Glomerular endothelial cell (primary cell): ENCODE measurements at places on chromosomes 7 and 10. TPM values are rescaled to one million over a fixed set of nuclear protein-coding genes. Genes with fewer than 3 reads are reported as not detected.
A peak's percentile ranks its signal among the peaks of the same experiment; 100 is the strongest.

The WDR86 gene
- total RNA-seq, result 1.5 and 4.3 TPM in 2 replicates

DNA sequence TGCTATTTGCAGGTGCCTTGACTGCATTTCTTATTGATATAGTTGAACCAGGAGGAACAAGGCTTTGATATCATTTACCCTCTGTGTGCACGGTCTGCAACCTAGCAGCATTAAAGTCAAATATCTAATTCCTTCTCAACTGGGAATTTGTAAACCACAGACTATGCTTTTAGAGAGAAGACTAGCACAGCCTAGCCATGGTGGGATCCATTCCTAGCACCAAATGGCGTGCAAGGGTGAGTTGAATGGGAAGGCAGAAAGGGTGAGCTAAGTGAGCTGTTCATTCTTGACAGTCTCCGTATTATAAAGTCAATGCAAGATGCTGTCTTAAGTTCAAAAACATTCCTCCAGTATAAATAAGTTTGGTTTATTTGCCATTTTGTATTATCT lies 2.9 kb downstream of the ZNF365 start:
- no peak for DNase-seq

DNA sequence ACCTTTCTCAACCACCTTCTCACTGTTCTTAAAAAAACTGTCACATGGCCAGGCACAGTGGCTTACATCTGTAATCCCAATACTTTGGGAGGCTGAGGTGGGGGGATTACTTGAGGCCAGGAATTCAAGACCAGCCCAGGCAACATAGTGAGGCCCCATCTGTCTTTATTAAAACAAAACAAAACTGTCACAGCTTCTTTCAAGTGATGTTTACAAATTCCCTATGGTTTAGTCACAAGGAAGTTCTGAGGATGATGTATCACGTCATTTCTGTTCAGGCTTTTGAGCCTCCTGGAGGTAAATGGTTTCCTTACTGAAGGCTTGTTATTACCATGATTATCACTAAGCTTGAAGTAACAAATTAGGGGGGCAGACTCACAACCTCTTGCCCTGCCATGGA lies 186.2 kb downstream of the CFTR start:
- peak; percentile 31 for DNase-seq

DNA sequence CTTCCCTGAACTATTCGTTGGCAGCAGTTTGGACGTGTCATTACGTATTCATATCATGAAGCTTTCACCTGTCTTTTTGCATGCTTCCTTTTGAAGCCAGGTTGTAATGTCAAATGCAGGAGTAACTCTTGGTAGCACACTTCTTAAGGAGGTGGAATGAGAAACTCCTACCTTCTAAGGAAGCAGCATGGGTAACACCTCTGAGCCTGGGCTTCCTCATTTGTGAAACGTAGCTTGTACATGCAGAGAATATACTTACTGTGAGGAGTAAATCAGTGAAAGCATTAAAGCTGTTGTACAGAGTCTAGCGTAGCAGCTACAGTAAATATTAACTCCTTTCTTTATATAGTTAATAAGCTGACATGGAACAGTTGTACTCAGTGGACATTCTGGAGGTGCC lies 21.1 kb downstream of the CUL1 start:
- DNase-seq, result no peak
